ENCODE measurements at places on chromosomes 11 and 22. TPM values are rescaled to one million over a fixed set of nuclear protein-coding genes. Genes with fewer than 3 reads are reported as not detected.

DNA sequence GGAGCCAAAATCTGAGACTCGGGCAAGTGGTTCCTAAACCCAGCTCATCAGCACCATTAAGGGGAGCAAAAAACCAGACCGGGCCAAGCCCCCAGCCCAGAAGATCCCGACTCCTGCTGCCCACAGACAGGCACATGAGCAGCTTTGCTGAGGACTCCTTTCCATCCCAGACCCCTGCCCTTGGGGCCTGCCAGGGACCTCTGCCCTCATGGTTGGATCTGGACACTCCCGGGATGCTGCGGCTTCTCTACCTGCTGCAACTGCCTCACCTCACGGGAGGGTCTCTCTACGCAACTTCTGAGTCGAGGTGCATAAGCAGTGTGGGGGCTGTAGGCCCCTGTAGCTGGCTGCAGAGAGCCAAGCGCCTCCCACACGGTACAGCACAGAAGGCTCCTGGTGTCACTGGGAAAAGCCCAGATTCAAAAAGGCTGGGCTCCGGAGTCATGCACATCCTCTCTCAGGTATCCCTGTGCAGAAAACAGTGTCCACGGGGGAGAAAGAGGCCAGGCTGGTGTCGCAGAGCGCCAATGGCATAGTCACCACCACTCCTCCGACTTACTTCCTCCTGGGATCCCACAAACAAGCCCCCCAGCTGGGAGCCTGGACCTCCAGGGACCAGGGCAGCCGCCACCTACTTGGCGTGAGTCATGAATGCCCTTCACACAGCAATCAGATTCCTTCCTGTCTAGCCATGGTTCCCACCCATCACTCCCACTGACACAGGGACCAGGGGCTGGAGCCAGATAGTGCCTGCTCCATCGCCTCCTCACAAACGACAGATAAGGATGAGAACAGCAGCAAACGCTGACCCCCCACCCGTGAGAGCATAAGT lies 122.1 kb downstream of the BCR start:
- H3K27ac ChIP-seq, result no peak overlapping the region
- H3K4me1 ChIP-seq, result no peaks in the 10 kb centered on the region
- H3K27me3 ChIP-seq, result no peaks in the 10 kb centered on the region
- H3K4me3 ChIP-seq, result no peak overlapping the region
- no peak for DNase-seq

- no peak overlapping the region for H3K4me3 ChIP-seq
- no peak for DNase-seq
- peaks cover 2% of the 10 kb centered on the region for H3K27me3 ChIP-seq
- H3K27ac ChIP-seq, result no peak overlapping the region
These were observed 41.5 kb upstream of the CADM1 start for GRCh38 chr11:115545581-115546210.

DNA sequence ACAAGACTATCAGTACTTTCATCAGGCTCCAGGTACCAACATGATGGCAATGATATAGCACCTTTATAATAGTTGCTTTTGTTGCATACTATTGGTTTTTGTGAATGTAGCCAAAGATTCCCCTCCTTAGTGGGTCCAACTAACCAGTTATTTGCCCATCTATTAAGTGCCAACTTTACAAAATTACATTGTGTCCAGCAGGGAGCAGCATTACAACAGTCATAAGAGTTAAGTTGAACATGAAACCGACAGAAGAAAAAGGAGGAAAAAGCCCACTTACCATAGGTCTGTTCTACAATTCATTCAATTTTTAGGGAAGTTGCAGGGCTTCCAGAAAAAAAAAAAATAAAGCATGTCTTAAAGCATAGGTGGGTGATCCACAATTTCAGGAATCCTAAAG lies 21.6 kb downstream of the IMMP1L start:
- no peak for DNase-seq
- no peaks in the 10 kb centered on the region for H3K27me3 ChIP-seq
- H3K27ac ChIP-seq, result no peak overlapping the region
- no peak overlapping the region for H3K4me3 ChIP-seq

GRCh38 chr11:20213790-20214189 lies 53.5 kb upstream of the DBX1 start:
- no peak overlapping the region for H3K4me3 ChIP-seq
- H3K27ac ChIP-seq, result no peak overlapping the region
- no peak for DNase-seq
- H3K4me1 ChIP-seq, result no peaks in the 10 kb centered on the region

DNA sequence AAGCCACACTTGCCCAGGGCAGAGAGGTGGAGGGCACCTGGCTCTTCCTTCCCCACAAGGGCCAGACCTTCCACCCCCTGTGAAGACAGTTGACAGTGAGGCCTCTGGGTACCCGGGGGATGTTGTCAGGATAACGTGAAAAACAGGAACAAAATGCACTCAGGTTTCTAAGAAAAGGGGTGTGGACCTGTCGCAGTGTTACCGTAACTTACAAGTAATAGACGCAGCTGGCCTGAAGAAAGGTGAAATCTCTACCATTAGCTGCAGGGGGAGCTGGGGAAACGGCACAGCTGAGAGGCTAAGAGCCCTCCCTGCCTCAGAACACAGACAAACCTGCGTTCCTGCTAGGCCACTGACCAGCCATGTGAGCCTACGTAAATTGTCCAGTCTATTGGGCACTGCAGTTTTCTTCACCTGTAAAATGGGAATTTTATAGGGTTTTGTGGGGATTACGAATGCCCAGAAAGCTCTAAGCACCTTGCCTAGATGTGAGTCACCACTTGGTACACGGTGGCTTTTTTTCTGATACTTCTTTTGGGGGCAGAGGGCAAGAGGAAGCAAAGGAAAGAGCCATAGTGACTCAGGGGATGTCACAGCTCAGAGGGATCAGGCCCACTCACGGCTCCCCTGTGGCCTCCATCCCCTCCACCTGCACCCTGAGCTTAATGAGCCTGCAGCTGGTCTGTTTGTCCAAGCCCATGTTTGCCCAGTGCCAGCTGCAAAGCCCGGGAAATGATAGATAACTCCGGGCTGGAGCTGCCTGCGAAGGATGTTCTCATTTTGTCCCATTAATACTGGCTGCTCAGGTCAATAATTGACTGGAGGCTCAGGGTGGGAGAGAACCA lies 18.4 kb upstream of the CABP7 start:
- DNase-seq, result peak; percentile 5
- no peaks in the 10 kb centered on the region for H3K36me3 ChIP-seq
- H3K4me1 ChIP-seq, result peaks cover 14% of the 10 kb centered on the region
- H3K27me3 ChIP-seq, result no peaks in the 10 kb centered on the region

- no peak overlapping the region for H3K27ac ChIP-seq
- no peaks in the 10 kb centered on the region for H3K27me3 ChIP-seq
- no peak for DNase-seq
- H3K4me1 ChIP-seq, result no peaks in the 10 kb centered on the region
- H3K36me3 ChIP-seq, result no peaks in the 10 kb centered on the region
These were observed 1488.4 kb upstream of the TENM4 start for GRCh38 chr11:80929031-80929805.

DNA sequence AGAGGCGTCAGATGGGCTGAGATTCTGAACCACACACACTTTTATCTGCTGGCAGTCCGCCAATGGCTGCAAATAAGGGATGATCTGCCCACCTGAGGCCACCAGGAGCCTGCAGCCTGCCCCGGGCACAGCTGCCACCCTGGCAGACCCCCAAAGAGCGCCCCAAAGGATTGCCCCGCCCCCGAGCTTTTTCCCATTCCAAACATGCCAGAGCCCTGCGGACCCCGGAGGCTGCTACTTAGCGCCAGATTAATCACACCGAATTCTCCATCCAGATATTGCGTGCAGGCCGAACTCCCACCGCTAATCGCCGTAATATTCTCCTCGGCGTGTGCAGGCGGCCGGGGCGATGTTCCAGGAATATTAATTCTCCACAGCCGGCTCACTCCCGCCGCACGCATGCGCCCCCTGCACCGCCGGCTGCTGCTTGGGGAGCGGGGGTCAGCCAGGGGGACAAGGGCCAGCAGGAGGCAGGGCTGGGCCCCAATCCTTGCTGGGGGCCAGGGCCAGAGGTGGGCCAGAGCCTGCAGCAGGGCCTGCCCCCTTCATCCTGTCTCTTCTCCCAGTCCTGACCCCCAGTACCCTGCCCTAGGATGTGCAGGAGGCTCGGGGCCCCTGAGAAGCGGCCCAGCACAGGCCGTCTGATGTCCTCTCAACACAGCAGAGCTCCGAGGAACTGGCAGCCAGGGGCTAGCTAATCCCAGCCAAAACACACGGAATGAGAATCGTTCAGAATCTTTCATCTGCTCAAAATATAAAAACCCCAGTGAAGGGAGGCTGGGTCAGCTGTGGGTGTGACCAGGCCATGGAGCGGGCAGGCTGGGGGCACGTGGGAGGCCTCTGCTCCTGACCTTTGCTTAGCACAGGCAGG lies 19.5 kb upstream of the TCF20 start:
- no peak overlapping the region for H3K4me3 ChIP-seq
- no peaks in the 10 kb centered on the region for H3K36me3 ChIP-seq
- DNase-seq, result no peak
- no peaks in the 10 kb centered on the region for H3K27me3 ChIP-seq

DNA sequence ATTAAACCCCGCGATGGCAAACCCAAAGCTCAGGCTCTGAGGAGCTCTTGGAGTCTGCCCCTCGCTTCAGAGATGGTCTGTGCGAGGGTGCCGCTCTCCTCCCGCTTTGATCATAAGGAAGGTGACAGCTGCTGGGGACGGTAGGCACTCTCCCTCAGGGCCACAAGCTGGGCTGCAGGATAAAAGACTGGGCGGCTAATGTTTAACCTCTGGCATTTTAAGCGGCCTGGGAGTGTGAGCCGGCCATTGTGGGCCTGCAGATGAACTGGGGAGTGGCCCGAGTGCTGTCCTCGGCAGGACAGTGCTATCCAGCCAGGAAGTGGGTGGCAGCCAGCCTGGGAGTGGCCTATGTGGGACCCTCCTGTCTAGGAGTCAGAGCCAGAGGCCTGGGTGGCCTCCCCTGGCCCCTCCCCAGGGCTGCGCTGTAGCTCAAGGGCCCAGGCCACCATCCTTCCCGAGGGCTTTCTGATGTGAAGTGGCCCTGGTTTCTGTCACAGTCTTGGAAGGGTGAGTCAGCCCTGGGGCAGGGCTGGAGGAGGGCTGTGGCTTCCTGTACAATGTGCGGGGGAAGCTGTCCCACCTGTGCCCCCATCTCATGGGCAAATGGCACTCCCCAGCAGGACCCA lies 58.7 kb upstream of the PRODH start:
- DNase-seq, result no peak
- H3K27me3 ChIP-seq, result no peaks in the 10 kb centered on the region
- H3K4me3 ChIP-seq, result no peak overlapping the region
- no peaks in the 10 kb centered on the region for H3K36me3 ChIP-seq
- H3K4me1 ChIP-seq, result no peaks in the 10 kb centered on the region

DNA sequence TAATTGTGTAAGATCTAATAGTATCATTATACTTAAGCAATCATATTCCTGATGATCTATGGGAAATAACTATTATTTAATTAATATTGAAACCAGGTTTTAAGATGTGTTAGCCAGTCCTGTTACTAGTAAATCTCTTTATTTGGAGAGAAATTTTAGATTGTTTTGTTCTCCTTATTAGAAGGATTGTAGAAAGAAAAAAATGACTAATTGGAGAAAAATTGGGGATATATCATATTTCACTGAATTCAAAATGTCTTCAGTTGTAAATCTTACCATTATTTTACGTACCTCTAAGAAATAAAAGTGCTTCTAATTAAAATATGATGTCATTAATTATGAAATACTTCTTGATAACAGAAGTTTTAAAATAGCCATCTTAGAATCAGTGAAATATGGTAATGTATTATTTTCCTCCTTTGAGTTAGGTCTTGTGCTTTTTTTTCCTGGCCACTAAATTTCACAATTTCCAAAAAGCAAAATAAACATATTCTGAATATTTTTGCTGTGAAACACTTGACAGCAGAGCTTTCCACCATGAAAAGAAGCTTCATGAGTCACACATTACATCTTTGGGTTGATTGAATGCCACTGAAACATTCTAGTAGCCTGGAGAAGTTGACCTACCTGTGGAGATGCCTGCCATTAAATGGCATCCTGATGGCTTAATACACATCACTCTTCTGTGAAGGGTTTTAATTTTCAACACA lies 6.4 kb downstream of the BIRC3 start:
- no peak for DNase-seq
- H3K4me3 ChIP-seq, result peak overlapping the region; percentile 47
- no peaks in the 10 kb centered on the region for H3K27me3 ChIP-seq
- peaks cover 65% of the 10 kb centered on the region for H3K36me3 ChIP-seq
- no peak overlapping the region for H3K27ac ChIP-seq
- peaks cover 56% of the 10 kb centered on the region for H3K4me1 ChIP-seq

GRCh38 chr22:25447686-25448434 lies 116.6 kb upstream of the GRK3 start:
- peak overlapping the region; percentile 95 for H3K4me3 ChIP-seq
- DNase-seq, result peak; percentile 83
- H3K27ac ChIP-seq, result peak overlapping the region; percentile 94
- H3K36me3 ChIP-seq, result peaks cover 13% of the 10 kb centered on the region
- peaks cover 38% of the 10 kb centered on the region for H3K4me1 ChIP-seq

DNA sequence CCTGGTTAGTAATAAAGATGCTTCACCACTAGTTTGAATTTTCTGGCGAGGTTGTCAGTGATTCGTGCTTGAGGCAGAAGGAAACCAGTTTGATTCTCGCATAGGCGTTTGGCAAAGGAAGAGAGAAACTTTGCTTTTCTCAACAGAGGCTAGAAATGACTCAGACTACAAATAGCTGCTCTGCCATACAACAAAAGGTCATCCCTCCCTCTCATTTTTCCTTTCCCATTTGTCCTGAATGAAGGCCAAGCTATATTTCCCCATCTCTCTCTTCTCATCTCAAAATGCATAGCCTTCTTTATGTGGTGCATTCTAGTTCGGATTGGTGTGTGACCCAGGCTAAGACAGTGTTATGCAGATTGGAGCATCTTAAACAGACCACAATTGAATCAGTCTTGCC lies 741.4 kb downstream of the NTM start:
- no peak for DNase-seq
- no peaks in the 10 kb centered on the region for H3K36me3 ChIP-seq
- no peaks in the 10 kb centered on the region for H3K27me3 ChIP-seq

DNA sequence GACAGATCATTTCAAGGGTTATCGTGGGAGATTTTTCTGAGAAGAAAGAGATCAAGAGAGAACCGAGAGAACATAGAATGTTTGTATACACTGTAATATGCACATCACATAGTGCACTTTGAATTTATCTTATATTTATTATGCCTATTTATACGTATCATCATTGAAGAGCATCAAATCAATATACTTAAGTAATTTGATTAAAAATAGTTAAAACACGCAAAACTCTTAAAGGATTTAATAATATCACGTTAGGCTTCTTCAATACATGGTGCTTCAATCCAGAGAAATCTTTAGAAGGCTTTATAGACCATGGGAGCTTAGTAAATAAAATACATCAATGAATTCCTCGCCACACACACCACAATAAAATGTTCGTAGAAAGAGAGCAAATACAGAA lies 139.5 kb upstream of the C11orf58 start:
- H3K4me3 ChIP-seq, result no peak overlapping the region
- peaks cover 35% of the 10 kb centered on the region for H3K27me3 ChIP-seq
- no peaks in the 10 kb centered on the region for H3K4me1 ChIP-seq
- no peaks in the 10 kb centered on the region for H3K36me3 ChIP-seq

- H3K4me3 ChIP-seq, result no peak overlapping the region
- H3K4me1 ChIP-seq, result no peaks in the 10 kb centered on the region
- no peak for DNase-seq
- no peak overlapping the region for H3K27ac ChIP-seq
- no peaks in the 10 kb centered on the region for H3K27me3 ChIP-seq
These were observed 25.1 kb upstream of the TPH1 start for GRCh38 chr11:18071098-18071705.

Gene MFRP
- not detected for total RNA-seq

Gene CHADL
- 0.36 TPM for total RNA-seq

Gene OR51B4
- not detected for total RNA-seq

Gene NEU3
- 16.3 TPM for total RNA-seq

Gene FOLH1
- total RNA-seq, result not detected

Gene UPK3A
- not detected for total RNA-seq

Gene JHY
- total RNA-seq, result 0.71 TPM

Gene CHST1
- total RNA-seq, result 0.23 TPM

Gene CFAP300
- not detected for total RNA-seq

Gene C11orf91
- total RNA-seq, result not detected
